HTR-8/SVneo (cell line): ENCODE measurements at places on chromosomes 11 and 22.

DNA sequence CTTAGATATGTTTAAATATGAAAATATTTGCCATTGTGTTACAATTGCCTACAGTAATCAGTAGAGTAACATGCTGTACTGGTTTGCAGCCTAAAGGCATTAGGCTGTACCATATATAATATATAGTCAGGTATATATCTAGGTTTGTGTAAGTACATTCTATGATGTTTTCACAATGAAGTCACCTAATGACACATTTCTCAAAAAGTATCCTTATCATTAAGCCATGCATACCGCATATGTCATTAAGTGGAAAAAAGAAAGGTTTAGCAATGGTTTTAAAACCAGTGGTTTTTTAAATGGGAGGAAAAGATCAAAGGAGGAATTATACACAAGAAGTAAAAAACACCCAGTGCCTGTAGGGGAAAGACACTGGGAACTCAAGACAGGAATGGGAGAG is 122.7 kb downstream of the RBFOX2 start:
- DNase-seq = no peak

- peak; percentile 51 for DNase-seq
These were observed at the start of gene CD81 for GRCh38 chr11:2376751-2377451. TSS of gene CD81 (plus strand) at chr11:2377310. CDS start at chr11:2377550, 240 bp downstream.

DNA sequence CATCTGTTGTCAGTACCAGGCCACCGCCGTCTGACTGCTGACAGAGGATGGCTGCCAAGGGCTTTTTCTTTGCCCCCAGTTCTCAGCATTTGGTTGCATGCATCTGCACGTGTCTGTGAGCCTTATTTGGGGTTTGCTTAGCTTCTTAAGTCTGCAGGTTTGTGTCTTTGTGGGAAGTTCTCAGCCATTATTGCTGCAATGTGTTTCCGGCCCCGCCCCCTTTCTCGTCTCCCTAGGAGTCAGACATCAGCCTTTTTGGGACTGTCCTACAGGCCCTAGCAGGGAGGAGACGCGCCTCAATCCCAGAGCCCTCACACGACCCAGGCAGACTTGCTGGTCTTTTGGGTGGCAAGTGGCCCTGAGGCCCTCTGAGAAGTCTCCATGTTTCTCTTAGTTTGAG is 8.0 kb downstream of the MOB2 start:
- no peak for DNase-seq

DNA sequence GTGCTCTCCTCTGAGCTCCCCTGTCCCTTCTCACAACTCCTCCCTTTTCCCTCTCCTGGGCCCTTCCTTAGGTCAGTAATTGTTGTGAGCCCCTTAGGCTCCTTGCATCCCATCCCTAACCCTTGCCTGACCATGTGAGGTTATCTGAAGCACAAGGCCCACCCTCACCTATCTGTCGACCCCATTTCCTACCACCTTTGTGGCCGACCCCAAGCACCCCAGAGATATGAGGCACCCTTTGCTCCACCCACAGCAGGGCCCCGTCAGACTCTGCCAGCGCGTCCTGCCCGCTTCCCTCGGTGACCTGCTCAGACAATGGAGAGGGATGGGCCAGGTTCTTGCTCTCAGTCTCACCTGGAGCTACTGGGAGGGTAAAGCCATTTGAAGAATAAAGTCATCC is 1.3 kb downstream of the GNG3 start:
- DNase-seq = no peak

GRCh38 chr11:67664213-67664585 is 10.2 kb downstream of the ALDH3B2 start:
- no peak for DNase-seq
